ENCODE measurements at places on chromosomes 3 and 15. TPM values are rescaled to one million over a fixed set of nuclear protein-coding genes. Genes with fewer than 3 reads are reported as not detected.

DNA sequence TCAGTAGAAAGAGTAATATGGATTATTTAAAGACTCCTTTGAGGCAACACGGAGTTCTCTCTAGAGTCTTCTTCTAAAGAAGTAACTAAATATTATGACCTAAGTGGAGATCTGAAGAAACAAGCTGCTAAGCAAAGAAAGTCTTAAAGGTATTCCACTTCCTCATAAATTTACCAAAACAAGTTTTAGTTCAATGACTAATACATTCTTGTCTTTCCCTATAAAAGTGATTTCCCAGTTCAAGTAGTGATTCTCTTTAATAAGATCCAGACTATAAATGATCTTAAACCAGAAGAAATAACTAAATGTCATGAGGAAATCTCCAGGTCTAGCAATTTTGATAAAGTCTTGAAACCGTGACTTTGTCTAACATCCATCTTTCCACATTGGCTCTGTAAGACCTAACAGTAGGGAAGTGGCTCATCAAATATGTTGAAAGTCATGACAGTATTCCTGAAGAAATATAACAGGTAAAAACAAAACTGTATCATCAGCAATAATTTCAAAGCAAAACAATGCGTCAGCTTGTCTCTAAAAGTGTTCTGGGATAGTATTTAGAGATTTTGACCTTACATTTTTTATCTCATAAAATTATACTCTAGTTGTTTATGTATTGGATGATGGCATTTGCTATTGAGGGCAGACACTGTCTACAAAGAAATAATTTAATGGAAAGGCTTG lies 51.8 kb upstream of the NEDD4 start:
- DNase-seq, result no peak

DNA sequence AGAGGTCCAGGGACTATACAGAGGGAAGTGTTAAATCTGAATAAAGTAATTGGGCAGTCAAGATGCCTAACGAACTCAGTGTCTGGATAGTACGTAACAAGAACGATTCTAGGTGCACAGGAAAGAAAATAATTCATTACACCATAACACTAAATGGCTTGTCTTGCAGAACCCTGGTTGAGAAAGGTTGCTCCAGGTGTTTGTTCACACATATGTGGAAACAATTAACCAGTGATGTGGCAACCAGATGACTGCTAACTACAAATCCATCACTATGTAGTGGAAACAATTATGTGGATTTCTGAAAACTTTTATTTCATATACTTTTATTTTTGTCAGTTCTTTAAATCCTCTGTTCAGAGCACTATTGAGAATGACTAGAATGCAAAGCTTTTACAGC lies 10.4 kb upstream of the HDC start:
- no peak for DNase-seq

Gene ITGB5
- total RNA-seq, result 47.8 TPM

Gene LMCD1
- 17.7 TPM for total RNA-seq

Gene ACAN
- 0.22 TPM for total RNA-seq

Gene TLR9
- not detected for total RNA-seq

Gene LRTM1
- not detected for total RNA-seq

Gene DZIP1L
- 9.3 TPM for total RNA-seq

DNA sequence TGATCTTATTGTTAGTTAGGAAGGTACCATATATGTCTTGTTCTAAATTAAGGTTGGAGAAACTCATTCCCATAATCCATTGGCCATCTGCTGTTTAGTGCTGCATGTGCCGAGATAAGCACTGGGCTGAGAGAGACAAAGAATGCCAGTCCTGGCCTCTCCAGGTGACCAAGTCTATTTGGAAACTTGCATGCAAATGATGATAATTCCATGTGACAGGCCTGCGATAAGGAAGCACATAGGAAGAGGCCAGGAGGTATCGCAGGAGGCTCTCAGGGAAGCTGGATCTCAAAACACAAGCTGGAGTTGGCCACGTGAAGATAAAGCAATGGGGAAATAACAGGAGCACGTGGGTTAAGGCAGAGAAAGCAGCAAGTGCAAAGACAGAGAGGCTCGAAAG lies 39.7 kb downstream of the MYO5C start:
- no peak for DNase-seq

DNA sequence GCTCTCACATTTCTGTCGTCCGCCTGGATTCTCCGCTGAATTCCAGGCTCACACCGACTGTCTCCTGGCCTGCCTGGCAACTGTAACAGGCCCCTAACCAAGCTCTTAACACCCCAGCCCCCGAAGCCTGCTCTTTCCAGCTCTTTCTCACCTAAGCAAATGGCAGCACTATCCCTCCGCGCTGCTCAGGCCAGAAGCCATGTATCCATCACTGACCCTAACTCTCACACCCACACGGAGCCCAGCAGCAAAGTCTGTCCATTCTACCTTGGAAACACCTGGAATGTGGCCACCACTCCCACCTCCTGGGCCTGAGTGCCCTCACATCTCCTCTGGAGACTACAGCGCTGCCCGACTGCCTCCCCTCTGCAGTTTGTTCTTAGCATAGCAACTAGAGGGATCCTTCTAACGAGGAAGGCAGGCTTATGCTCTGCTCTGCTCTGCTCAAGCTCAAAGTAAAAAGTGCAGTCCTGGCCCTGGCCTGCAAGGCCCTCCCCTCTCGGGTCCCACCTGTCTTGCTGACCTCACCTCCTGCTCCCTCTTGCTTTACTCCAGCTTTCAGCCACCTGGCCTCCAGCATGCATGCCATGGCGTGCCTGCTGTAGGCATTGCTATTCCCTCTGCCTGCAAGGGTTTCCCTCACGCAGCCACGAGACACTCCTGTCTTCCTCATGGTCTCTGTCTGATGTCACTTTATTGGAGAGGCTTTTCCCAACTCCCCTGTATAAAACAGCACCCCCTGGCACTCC lies 27.2 kb downstream of the FEM1B start:
- no peak for DNase-seq
